ENCODE measurements at places on chromosomes 2 and 18. TPM values are rescaled to one million over a fixed set of nuclear protein-coding genes. Genes with fewer than 3 reads are reported as not detected.

SKA1 gene
- total RNA-seq: 34.3 TPM

SLC4A5 gene
- not detected for total RNA-seq

BCL2 gene
- total RNA-seq: not detected

KCNS3 gene
- 0.18 TPM for total RNA-seq

GRP gene
- total RNA-seq: not detected

RIT2 gene
- total RNA-seq: not detected

KCTD1 gene
- 15.0 TPM for total RNA-seq

RBM44 gene
- under 0.01 TPM for total RNA-seq

SCYGR4 gene
- not detected for total RNA-seq

CRYGD gene
- total RNA-seq: not detected

OR6B2 gene
- total RNA-seq: not detected

SP5 gene
- not detected for total RNA-seq

CFC1 gene
- not detected for total RNA-seq

TXNDC2 gene
- total RNA-seq: not detected

MEIS1 gene
- 55.5 TPM for total RNA-seq

LIMS3 gene
- 1.6 TPM for total RNA-seq

LYG2 gene
- not detected for total RNA-seq

RBBP8 gene
- total RNA-seq: 26.8 TPM

ITGB6 gene
- not detected for total RNA-seq

ANKRD62 gene
- total RNA-seq: not detected

ATP6V1C2 gene
- 0.18 TPM for total RNA-seq

CHRND gene
- total RNA-seq: not detected

UGT1A5 gene
- not detected for total RNA-seq

BCL11A gene
- total RNA-seq: under 0.01 TPM

LAPTM4A gene
- total RNA-seq: 202 TPM

ATP9B gene
- 6.9 TPM for total RNA-seq

IL18RAP gene
- total RNA-seq: not detected

ADAM23 gene
- total RNA-seq: 2.7 TPM

ARHGEF33 gene
- not detected for total RNA-seq

SMAD7 gene
- 2.7 TPM for total RNA-seq

NEB gene
- not detected for total RNA-seq

EMILIN1 gene
- total RNA-seq: 397 TPM

CXCR4 gene
- not detected for total RNA-seq

RBFA gene
- 44.3 TPM for total RNA-seq
